ENCODE measurements at places on chromosomes 13 and 19.

- DNase-seq, result no peak
Measured at GRCh38 chr13:30748717-30749116, 13.4 kb downstream of the ALOX5AP start.

DNA sequence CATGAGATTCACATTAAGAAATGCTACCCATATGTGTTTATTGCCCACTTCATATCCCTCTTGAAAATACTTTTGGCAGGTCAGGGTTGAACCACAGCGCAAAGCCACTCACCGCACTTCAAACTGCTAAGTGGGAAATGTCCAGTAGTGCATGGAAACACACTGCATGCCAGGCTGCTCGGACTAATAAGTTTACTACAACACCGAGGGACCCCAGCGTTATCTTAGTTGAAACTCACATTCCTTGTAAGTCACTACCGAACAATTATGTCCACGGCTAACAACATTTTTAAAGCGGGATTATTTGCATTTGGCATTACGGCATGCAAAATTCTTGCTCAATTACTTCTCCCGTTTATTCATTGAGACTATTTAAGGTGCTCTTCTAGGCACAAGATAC, 4.0 kb downstream of the BRD4 start:
- peak; percentile 54 for DNase-seq

DNA sequence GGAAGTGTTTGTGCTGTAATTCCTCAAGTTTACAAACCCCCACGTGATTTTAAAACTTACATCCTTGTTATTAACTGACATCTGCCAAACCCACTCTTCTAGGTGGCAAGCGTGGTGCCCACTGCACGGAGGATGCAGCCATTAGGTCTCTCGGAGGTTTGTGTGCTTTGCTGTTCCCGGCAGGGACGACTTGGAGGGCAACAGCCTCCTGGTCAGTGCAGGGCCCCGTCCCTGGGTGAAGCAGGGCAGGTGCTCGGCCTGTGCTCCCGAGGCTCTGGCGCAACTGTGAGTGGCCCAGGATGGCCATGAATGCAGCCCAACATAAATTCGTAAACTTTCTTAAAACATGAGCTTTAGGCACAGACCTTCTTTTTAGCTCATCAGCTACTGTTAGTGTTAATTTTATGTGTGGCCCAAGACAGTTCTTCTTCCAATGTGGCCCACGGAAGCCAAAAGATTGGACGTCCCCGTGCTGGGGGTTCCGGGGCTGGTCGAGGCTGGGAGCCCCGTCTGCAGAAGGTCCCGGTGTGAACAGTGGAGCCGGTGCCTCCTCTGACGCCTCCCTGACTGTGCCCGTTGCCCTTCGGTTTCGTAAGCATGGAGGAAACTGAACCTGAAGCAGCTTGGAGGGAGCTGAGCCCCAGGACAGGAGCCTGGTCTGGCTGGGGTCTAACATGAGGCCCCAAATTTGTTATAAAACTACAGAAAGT, 11.9 kb downstream of the GAS6 start:
- DNase-seq, result no peak

GRCh38 chr13:27408074-27408473, 16.3 kb upstream of the GTF3A start:
- DNase-seq, result no peak

DNA sequence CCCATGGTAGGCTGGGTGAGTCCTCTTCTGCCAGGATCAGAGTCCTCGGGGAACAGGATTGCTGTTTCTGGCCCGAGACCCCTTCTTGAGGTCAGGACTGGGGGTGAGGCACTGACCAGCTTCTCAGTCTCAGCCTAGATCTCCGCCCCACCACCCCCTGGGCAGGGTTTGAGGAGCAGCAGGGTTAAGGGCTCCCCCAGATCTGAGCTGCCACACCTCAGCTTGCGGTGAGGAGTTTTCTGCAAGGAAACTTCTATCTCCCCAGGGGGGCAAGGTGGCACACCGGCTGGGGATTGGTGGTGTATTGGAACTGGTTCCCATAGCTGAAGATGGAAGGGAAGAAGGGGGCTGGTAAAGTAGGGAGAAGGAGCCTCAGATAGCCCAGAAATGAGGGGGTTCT, 19.5 kb downstream of the CHST8 start:
- no peak for DNase-seq

GRCh38 chr13:44498969-44499368, 77.2 kb downstream of the TSC22D1 start:
- no peak for DNase-seq

GRCh38 chr13:100584896-100585295, 3.7 kb downstream of the GGACT start:
- DNase-seq, result no peak

- no peak for DNase-seq
Measured at GRCh38 chr19:1125601-1126467, 22.0 kb downstream of the GPX4 start.

DNA sequence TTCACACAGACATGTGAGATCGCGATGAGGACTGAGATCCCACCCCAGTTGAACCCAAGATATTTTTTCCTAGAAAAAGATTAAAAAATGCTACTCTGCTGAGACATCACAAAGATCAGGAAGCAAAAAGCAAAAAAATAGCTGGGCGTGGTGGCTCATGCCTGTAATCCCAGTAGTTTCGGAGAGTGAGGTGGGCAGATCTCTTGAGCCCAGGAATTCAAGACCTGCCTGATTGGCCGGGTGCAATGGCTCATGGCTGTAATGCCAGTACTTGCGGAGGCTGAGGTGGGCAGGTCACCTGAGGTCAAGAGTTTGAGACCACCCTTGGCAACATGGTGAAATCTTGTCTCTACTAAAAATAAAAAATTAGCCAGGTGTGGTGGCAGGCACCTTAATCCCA, 1.1 kb downstream of the FUT3 start:
- DNase-seq, result no peak

- DNase-seq, result no peak
Measured at GRCh38 chr13:30394751-30395191, 27.5 kb upstream of the UBE2L5 start.

DNA sequence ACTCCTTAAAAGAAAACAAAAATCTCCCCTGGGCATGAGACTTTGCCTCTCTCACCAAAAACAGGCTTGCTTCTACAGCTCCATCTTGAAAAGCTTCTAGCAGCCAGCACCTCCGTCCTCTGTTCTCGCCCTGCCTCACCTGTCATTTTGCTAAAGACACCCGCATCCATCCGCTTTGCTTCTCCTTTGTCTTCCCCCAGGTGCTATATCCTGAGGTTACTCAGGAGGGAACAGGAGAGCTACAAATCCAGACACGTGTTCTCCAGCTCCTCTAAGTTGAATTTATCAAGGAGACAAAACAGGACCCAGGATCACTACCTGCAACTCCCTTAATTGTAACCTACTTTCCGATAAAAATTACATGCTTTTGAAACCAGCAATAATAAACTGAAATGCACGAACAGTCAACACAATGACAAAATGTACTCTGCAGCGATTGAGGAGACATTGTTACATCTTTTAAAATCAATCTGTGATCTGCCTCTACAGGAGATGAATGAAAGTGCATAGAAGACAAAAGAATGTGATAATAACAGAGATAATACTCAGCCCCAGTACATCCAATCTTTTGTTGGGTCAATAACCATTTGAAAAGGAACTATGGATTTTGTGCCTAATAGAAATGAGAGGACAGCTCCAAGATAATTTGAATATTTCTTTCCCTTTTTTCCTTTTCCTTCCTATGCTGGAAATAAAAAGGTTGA, 221.2 kb downstream of the DCLK1 start:
- no peak for DNase-seq

DNA sequence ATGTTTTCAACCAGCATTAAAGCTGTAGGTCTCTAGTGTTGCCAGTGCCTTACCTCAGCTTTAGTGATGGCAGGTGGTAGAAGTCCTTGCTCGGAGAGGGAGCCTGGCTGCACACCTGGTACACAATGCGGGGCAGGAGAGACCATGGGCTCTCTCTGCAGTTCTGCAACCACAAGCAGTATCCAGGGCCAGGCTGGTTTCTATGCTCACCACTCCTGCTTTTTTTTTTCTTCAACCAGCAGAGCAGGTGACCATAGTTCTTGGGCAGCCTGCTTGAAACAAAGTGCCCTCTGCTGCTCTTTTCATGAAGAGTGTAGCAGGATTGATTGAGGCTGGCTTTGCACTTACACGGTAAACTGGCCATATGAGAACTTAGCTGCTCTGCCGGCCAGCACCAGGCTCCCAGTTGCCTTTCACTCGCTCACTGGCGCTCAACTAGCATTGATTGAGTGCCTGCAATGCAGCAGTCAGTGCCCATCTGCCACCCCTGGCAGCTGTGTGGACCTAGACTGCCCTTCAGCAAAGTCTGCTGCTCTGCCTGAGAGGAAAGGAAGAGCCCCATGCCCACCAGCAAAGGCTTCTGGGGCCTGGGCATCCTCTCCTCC, 4.4 kb upstream of the CHAMP1 start:
- no peak for DNase-seq

DNA sequence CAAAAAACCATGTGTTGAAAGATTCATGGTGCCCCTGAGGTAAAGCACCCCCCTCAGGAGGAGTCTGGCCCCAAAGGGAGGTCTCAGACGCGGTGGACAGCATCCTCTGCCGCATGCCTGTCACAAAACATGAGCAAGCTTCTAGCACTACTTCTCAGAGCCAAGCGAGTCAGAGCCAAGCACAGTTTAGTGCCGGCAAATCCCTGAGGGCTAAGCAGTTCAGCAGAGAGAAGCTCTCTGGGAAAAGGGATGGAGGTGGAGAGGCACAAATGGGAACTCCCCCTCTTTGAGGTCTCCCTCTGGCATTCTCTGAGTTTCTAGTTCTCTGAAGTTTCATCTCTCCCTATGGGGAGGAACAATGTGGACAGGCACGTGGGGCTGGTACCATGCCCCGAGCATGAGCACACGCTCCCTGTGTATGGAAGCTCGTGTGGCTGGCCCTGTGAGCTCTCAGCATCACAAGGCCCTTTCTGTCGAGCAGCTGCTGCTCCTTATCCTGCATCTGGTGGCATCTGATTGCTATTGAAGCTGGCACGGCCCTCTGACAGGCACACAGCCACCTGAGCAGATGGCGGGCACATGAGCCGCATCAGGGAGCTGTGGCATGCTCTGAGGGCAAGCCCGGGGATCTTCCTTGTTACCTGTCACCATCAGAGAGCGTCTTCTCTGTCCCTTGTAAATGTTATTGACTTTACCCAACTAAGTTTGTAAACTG, 325.1 kb downstream of the SLC7A1 start:
- DNase-seq, result no peak

DNA sequence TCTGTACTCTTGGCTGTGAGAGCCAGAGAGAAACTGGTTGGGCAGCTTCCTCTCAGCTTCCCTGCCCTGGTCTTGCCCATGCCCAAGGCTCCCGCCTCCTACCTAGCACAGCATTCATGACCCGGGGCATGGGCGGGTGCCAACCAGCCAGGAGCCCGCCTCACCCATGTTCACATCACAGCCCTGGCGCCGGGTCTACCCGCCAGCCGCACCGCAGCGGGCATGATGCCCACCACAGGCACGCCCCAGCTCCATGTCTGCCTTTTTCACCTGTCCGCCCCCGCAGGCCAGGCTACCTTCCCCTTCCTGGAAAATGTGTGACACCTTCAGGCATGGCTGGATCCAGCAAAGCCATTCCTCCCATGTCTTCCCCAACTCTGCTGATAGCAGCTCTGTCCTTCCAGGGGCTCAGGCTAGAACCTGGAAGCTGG, 42.1 kb downstream of the PTPRS start:
- DNase-seq, result no peak

DNA sequence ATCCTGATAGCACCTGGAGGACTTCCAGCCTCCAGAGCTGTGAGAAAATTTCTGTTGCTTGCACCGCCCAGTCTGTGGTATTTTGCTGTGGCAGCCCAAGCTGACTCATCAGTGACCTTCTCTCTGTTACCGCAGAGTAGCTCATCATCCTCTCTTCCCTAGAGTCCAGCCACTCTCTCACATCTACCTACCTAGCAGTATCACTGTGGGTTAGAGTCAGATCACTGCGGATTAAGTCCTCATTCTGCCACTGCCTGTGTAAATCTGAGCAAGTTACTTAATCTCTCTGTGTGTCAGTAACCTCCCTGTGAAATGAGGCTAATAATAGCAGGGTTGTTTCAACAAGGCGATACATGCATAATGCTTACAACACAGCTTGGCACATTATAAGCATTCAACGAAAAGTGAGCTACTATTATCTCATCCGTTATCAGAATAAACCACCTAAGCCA, 40.3 kb upstream of the USPL1 start:
- no peak for DNase-seq

DNA sequence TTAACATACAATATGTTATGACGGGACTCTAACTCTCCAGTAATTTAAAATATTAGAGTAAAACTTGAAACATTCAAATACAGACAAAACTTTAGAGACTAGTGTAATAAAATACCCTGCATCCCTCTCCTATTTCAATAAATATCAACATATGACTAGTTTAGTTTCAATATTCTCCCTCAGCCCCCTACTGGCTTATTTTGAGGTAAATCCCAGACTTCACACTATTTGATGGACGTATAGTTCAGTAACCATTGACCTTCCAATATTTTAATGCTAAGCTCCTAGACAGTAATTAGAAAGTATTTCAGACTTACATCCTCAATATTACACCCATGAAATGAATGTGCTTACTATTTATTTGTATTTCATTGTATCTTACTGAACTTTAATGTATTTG, 180.7 kb upstream of the STARD13 start:
- DNase-seq, result no peak

- no peak for DNase-seq
Measured at GRCh38 chr13:91248249-91248648, 99.2 kb upstream of the MIR17HG start.

- no peak for DNase-seq
Measured at GRCh38 chr13:99307648-99308339, 595 bp upstream of the GPR183 start.

DNA sequence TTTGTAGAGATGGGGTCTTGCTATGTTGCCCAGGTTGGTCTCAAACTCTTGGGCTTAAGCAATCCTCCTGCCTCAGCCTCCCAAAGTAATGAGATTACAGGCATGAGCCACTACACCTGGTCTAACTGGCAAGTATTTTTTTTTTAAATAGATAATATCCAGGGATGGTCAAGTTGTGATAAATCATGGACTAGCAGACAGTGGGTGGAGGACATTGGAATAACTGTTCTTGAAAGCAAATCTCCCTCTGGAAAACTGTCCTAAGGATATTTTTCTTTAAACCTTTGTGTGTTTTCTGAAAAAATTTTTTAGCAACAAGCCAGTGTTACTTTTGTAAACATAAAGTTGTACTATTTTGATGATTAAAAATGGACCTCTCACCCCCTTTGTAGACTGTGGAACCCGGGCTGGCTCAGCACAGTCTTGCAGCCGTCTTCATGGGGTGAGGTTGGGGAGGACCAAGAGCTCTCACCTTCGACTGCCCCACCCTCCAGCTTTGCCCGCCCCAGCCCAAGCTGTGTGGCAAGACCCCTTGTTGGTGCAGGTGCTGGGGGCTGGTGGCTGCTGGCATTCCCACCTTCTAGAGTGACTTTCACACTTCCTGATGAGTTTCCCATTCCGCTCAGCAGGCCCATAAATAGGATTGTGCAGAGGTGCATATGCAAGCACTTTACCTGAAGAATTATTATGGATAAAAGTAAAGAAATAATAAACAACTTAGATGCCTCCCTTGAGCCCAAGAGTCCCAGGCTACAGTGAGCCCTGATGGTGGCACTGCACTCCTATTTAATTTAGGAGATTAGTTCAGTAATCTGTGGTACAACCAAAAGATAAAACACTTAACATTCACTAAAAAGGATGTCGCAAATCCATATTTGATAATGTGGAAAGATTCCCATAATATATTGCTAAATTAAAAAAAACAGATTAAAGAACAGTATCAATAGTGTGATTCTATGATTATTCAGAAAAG, 107.3 kb downstream of the GADD45B start:
- no peak for DNase-seq
